ENCODE measurements at places on chromosomes 6 and 20.
A peak's percentile ranks its signal among the peaks of the same experiment; 100 is the strongest.

GRCh38 chr20:49904440-49905214 is 10.7 kb downstream of the SPATA2 start:
- no peak for DNase-seq

- DNase-seq = no peak
These were observed 15.6 kb upstream of the RSPO4 start for GRCh38 chr20:1017677-1018076.

- DNase-seq = no peak
These were observed 90.2 kb downstream of the TMEM242 start for GRCh38 chr6:157233156-157233555.

DNA sequence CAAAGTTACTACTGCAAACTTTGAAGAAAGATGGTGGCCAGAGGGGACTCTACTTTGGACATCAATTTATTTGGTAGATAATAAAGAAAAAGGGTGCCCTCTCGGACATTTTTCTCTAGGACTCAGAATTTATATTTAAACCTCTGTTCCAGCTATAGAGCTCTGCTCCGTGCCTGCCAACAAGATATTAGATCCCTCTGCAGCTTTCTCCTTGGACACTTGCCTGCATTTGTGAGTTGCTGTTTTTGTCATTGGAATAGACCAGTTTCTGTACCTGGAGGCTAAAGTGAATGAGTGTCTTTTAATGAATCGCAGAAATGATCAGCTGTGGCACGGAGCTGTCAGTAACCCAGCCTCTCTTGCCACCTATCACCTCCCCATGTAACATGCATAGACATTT is 253.5 kb downstream of the NRN1 start:
- DNase-seq = no peak

DNA sequence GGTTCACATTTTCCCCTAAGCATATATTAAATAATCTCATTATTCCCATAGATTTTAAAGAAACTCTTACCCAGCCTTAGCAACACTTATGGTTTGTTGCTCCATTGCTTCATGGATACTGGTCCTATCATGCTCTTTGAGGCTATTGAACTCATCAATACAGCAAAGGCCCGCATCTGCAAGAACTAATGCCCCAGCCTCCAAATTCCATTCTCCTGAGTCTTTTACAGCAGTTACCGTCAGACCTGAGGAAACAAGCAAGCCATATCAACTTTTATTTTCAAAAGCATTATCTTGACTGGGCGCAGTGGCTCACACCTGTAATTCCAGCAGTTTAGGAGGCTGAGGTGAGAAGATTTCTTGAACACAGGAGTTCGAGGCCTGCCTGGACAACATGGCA is 37.7 kb upstream of the ASF1A start:
- DNase-seq = no peak

DNA sequence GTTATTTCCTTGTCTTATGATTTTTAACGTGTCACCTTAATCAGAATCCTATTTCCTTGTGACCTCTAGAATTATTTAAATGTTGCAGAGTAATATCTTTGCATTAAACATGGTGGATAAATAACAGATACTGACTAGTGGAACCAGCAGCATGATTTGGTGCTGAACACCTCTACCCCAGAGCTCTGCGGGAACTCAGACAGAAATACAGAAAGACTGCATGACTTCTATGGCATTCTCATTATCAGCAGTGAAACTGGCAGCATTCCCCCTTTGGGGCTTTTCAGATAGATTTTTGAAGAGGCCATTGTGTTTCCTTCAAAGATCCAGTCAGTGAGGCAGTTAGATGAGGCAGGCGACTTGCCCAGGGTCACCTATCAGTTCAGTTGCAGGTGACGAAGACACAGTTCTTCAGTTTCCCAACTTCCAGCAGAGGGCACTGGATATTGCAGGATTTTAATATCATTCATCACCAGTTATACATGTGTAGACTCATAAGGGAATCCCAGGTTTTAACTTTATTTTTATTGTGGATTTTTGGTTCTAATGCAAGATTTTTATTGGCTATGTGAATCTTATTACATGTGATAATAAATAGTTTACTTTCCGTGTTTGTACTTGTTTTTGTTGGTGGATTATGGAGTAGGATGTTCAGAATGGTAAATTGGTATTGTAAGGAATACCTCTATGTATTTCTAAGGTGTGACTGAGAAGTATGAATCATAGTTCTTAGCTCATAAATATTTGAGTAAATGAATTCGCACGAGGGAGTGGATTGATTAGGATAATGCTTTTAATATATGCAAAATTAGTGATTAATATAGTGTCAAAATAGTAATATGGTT is 81.3 kb downstream of the AFDN start:
- no peak for DNase-seq

DNA sequence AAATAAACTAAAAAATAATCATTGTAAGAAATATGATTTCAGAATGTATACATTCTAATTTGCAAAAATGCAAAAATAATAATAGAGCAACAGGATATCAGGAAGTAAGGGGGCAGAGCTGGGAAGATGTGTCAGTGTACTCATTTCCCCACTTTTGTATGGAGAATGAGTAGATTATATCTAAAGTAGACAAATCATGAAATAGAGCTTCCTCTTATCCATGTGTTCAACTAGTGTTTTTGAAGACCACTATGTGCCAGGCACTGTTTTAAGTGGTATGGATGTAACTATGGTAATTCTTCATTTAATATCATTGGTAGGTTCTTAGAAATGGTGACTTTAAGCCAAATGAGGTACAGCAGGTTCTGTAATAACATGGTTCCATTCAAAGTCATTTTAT is 17.0 kb upstream of the BMP2 start:
- DNase-seq = no peak

- DNase-seq = no peak
These were observed 9.0 kb upstream of the DDX27 start for GRCh38 chr20:49210101-49210756.

DNA sequence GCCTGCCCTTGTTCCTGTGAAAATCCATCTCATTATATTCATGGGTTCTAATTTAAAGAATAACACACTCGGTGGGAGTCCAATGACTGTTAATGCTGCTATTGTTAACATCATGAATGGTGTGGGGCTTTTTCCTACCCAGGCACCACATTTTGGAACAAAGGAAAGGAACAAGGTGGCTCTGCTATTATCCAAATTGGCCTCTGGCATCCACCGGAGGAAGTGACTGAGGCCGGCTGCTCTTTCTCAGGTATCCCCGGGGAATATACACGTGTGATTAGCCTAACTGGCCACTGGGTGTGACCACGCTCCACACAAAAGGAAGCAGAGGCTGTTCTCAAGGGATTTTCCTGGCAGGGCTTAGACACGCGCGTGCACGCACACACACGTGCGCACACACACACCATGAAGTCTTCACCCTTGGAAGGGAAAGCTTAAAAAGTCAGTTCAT is 601.2 kb upstream of the ARID1B start:
- no peak for DNase-seq

GRCh38 chr6:148138573-148138972 is 204.1 kb upstream of the SASH1 start:
- no peak for DNase-seq

DNA sequence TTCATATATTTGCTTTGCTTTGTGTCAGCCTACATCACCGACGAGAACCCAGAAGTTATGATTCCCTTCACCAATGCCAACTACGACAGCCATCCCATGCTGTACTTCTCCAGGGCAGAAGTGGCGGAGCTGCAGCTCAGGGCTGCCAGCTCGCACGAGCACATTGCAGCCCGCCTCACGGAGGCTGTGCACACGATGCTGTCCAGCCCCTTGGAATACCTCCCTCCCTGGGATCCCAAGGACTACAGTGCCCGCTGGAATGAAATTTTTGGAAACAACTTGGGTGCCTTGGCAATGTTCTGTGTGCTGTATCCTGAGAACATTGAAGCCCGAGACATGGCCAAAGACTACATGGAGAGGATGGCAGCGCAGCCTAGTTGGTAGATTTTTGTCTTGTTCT is 28.5 kb downstream of the DSE start:
- no peak for DNase-seq

DNA sequence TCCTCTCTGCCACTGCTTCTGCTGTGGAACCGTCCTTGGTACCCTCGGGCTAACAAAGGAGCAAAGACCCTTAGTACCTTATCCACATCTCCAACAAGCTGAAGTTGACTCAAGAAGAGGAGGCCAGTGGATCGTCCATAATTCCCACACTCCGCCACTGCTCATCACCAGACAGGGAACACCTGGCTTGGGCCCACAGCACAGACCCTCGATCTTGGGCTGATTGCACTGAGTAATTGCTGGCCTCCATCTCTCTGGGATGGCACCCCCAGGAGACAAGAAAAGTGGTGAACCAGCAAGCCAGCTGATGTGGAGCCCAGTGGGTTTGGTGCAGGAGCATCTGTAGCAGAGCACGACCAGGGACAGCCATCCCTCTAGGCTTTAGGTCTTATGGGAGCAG is 109.4 kb upstream of the GRIK2 start:
- no peak for DNase-seq

GRCh38 chr6:56387621-56388414 is 140.4 kb upstream of the COL21A1 start:
- DNase-seq = no peak

GRCh38 chr6:56242346-56242745 is 5.0 kb downstream of the COL21A1 start:
- DNase-seq = no peak

GRCh38 chr6:137873273-137873762 is 6.3 kb downstream of the TNFAIP3 start:
- DNase-seq = no peak

- no peak for DNase-seq
These were observed 359.2 kb downstream of the GJA1 start for GRCh38 chr6:121794630-121795029.

DNA sequence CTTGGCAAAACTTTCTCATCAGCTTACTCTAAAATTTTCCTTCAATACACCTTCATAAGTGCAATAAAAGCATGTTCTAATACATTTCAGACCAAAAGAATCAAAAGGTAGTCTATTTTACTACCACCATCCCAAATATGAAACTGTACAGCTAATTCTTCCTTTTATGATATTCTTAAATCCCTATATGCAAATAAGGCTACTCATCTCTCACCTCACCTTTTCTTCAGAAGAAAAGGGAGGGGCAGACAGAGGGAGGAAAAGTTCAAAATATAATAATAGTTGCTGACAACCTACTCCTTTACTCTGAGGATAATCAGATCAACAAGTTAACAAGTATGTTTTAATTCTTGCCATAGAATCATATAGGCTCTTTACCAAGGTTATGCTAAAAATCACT is 7.4 kb downstream of the C6orf120 start:
- no peak for DNase-seq

DNA sequence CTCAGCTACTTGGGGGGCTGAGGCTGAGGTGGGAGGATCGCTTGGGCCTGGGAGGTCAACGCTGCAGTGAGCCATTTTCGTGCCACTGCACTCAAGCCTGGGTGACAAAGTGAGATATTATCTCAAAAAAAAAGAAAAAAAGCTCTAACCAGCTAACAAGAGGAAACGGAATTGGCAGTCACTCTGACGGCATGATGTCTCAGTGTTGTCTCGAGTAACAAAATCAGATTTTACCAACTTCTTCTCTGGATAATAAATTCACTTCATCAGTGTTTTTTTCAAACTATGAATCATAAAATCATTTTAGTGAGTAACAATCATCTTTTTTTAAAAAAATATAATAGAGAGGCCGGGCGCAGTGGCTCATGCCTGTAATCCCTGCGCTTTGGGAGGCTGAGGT is 12.6 kb downstream of the KIF16B start:
- no peak for DNase-seq

DNA sequence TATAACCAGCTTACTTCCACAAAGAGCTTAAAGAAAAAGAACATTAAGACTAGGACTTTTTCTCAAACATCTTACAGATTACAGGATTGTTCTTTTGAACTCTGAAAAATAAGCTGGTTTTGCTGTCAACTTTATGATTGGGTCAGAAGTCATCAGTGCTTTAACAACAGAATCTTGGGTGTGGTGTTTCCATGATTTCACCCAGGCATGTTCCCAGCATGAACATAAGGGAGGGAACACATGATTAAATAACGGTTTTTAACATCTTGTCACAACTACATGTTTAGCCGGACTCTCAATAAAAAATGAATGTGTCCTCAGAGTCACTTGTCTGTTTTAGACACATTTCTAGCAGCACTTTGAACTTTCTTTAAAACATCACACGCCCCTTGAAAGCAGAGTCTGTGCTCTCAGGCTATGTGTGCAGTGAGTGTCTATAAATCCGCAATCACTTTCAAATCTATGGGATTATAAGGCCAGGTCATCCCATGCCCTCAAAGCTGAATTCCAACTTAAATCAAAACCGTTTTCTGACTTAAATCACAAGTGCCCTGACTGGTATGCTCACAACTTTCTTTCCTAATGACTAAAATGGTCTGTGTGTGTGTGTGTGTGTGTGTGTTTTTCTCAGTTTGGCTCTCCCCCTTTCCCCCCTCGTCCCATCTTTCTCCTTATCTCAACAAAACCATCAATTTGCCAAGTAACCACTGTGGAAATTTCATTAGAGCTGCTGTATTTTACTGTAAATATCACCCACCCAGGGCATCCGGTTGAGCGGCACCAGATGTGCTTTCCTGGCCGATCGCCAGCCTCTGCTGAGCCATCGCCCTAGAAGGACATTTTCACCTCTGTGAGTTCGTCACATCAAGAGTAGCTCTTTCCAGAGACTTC is 216.8 kb upstream of the DTNBP1 start:
- peak; percentile 90 for DNase-seq

GRCh38 chr6:166244353-166245045 is 63.7 kb downstream of the PRR18 start:
- no peak for DNase-seq

DNA sequence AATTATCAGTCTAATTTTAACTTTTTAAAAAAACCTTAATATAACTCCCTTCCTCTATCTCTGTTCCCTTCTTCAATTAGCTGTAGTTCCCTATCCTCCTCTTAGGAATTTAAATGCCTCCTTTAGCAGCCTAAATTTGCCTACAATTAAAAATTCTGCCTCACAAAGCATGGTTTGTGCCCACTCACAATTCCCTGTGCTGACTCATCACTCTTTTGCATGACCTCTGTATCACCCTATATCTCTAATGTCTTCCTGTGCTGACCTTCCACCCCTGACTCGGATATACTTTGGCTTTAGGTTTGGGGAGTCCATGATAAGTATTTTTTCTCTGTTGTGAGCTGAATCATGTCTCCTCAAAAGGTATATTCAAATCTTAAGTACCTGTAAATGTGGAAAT is 253.6 kb downstream of the RNF144B start:
- DNase-seq = no peak

- DNase-seq = no peak
These were observed 210.0 kb upstream of the SNX9 start for GRCh38 chr6:157613011-157613522.

DNA sequence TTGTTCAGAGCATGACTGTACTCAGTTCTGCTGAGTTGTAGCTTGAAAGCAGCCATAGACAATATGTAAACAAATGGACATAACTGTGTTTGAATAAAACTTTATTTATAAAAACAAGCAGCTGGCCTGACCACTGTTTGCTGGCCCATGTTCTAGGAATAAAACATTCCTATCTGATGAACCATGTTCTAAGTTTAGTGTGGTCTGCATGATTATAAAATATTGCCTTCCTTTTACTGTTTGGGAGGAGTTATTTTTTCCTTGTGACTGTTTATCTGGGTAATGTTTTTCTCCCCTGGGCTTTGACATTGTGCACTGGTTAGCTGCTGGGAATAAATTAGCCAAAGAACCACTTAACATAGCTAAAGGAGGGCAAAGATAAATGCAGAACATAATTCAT is 55.1 kb downstream of the CDS2 start:
- no peak for DNase-seq

GRCh38 chr6:6626187-6626586 is 37.7 kb downstream of the LY86 start:
- DNase-seq = no peak
